Activated B cell treated with CpG ODN at 0.5 μM for 24 hours (primary cell): ENCODE measurements at places on chromosomes 12 and 14. TPM values are rescaled to one million over a fixed set of nuclear protein-coding genes. Genes with fewer than 3 reads are reported as not detected.

The CELA1 gene
- total RNA-seq = not detected in 2 replicates

The RNASE3 gene
- total RNA-seq = not detected in 2 replicates

The OTOGL gene
- total RNA-seq = not detected in 2 replicates

The CLEC12A gene
- 0.22 TPM in 1 of 2 replicates, not detected in the other for total RNA-seq

GRCh38 chr12:75308279-75308678, 21.8 kb downstream of the CAPS2 start:
- no peak for DNase-seq

DNA sequence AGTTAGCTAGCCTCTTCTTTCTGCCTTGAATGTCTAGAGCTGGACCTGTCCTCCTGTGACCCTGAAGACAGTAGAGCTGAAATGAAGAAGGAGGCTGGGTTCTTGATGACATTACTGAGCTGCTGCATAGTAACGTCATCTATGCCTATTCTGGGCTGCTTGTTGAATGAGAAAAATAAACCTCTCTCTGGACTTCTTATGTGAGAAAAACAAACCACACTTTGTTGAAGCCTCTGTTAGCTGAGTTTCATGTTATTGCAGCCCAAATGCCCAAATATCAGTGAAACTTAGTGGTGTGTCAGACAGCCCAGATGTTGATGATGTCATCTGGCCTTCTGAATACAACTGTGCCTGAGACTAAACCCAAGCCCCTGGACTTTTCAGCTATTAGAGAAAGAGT, 67.0 kb upstream of the MAX start:
- DNase-seq = no peak

- DNase-seq = no peak
Measured at GRCh38 chr12:91577586-91578539, 395.2 kb upstream of the DCN start.

DNA sequence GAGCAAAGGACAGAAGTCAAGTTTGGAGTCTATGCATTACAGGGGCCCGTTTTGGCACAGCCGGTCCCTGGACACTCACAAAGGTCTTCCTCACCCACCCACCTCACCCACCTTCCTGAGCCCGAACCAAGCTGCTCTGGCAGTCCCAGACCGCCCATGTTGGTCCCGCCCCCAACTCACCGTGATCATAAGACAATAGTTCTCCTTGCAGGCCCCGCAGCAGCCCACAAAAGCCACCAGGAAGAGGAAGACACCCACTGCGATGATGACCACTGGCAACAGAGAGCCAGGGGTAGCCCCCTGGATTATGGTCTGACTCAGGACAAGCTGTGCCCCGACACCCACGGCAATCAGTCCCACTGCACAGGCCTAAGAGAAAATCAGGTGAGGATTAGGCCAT, 1.8 kb downstream of the CD63 start:
- DNase-seq = no peak

DNA sequence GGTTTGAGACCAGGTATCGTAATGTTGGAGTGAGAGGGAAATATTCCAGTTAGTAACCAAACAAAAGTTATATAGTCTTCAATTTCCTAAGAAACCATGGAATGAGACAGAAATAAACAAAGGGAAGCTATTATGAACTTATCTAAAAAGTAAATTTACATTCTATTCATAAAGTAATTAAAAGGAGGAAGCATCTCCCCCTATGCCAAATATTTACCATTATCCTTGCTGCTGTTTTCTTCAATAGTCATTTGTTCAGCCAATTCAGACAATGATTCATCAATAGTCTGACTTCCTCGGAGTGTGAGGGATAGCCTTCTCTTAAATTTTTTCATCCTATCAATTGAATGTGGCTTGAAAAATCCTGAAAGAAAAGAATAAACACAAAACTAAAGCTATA, 65.7 kb downstream of the CDK17 start:
- DNase-seq = no peak

DNA sequence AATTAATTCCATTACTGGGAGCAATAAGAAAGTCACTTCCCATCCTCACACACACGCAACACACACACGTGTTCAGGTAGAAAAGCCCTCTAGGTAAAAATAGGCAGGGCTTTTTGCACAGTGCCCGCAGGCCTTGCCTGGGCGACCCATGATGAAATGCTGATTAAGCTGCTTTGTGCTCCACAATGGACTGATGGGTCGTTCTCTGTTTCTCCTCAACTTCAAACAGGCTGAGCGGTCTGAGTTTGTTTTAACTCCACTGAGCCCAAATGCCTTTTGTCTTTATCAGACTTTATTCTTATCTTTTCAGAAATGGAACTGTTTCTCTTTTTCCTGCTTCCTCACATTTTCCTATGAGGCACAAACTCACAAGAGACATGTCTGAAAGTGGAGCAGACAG, 9.4 kb upstream of the DACT1 start:
- no peak for DNase-seq

DNA sequence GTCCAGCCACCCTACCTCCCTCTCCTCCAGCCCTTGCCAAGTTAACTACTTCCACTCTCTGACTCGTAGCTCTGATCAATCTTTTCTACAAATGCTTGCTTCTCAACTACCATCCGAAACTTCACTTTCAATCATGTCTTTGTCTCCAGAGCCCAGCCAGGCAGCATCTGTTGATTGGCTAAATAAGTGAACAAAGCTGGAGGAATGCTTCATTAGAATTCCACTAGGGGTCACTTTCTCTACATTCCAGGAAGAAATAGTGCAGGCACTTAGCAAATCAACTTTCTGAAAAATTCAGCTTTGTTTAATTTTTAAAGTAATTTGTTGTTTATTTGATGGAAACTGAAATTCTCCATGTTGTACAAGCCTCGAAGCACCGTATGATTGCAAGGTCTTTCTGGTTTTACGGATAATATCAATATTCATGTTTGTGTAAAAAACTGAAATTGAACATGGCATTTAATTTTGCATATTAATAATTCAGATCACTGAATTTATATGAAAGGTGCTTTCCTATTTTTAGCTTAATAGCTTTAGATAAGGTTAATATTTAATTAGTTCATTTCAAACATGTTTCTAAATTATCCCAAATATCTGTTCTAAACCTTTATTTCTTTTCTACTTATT, 32.4 kb upstream of the HELB start:
- DNase-seq = no peak
